Right hindlimb (tissue), 1 donor: ENCODE measurements at places on chromosomes 3 and 15.
A peak's percentile ranks its signal among the peaks of the same experiment; 100 is the strongest.

GRCh38 chr3:3559786-3560185 lies 239.4 kb upstream of the LRRN1 start:
- DNase-seq = no peak

DNA sequence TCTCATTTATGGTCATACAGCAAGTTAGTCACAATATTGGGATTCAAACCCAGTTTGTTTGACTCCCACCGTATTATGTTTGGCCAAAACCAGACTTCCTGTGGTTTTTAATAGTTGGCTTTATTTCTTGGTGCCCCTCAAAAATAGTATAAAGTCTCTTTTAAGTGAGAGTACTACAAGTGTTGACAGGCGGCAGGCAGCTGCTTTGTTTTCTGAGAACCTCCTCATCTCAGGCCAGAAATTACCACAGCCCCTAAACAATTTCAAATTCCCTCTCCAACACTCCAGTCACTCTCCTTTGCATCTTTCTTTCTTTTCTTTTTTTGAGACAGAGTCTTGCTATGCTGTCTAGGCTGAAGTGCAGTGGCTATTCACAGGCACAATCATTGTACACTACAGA lies 121.5 kb downstream of the POLR2M start:
- DNase-seq = no peak

- no peak for DNase-seq
Observed at GRCh38 chr15:97804950-97805349, 155.6 kb upstream of the ARRDC4 start.

GRCh38 chr3:44981220-44981619 lies 5.2 kb downstream of the EXOSC7 start:
- DNase-seq = no peak

- no peak for DNase-seq
Observed at GRCh38 chr3:129628169-129628522, 21.7 kb upstream of the PLXND1 start.

DNA sequence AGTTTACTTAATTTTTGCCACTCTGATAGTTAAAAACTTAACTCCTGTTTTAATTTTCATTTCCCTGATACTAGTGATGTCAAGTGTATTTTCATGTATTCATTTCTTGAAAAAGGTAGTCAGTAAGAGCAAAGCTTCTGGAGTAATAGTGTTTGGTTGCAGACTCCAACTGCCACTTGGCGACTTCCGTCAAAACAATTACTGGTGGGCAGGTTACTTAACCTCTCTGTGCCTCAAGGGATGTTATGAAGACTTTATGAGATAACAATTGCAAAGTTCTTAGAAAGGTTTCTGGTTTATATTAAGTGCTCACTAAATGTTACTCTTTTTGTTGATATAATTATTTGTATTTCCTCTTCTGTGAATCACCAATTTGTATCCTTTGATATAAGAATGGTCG lies 129.7 kb downstream of the NFKBIZ start:
- no peak for DNase-seq

GRCh38 chr3:59771768-59772181 lies 722.0 kb upstream of the CFAP20DC start:
- no peak for DNase-seq

- no peak for DNase-seq
Observed at GRCh38 chr3:28328188-28329151, 20.1 kb upstream of the ZCWPW2 start.

- DNase-seq = no peak
Observed at GRCh38 chr3:191302451-191302850, 26.7 kb upstream of the CCDC50 start.

DNA sequence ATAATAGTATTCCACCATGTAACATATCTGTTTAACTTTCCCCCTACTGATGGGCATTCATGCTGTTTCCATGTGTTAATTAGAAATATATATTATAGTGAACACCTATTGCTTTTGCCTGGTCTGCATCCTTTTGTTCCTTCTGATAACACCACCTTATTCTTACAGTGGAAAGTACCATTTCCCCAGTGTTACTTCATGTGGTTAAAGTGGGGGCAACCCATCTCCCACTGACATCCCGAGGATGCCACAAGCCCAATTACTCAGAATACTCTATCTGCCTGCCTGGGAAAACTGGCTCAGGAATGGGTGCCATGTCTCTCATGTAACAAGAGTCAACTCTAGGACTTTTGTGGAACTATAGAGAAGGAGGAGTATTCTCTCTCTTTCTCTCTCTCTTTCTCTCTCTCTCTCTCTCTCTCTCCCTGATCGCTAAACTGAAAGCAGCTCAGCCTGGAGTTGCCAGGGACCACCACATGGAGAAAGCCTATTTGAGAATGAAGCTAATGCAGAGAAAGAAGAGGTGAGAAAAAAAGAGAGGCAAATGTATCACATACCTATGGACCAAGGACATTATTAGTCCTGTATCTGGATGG lies 66.4 kb upstream of the PPIB start:
- DNase-seq = no peak

DNA sequence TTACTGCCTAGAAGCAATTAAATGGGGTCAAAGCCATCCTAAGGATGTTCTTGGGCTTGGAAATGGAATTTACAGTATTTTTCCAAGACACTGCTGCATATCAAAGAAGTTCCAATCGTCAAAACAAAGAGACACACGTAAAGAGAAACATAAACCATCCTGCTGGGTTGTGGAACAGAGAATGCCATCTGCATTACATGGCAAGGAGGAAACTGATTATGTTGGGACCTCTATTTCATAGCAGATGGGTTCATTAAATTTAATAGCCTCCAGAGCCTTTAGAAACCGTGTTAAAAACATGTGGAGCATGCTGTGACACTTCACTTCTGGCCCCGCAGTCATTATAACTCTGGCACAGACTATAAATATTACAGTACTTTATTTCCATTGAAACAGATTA lies 154.6 kb downstream of the LRTM1 start:
- DNase-seq = no peak

DNA sequence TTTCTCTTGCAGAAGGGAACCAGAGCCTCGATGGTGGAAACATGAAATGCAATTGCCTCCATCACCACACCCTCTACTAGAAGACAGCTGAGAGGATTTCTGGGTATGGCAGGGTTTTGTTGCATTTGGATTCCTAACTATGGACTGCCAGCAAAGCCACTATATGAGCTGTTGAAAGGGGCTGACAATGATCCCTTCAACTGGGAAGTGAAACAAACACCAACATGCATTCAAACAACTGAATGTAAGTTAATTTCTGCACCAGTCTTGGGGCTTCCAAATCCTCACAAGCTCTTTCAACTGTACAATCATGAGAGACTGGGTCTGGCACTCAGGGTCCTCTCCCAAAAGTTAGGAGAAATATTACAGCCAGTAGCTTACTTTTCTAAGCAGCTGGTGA lies 116.7 kb upstream of the PLCL2 start:
- no peak for DNase-seq

- no peak for DNase-seq
Observed at GRCh38 chr3:64369390-64369789, 144.1 kb upstream of the PRICKLE2 start.

DNA sequence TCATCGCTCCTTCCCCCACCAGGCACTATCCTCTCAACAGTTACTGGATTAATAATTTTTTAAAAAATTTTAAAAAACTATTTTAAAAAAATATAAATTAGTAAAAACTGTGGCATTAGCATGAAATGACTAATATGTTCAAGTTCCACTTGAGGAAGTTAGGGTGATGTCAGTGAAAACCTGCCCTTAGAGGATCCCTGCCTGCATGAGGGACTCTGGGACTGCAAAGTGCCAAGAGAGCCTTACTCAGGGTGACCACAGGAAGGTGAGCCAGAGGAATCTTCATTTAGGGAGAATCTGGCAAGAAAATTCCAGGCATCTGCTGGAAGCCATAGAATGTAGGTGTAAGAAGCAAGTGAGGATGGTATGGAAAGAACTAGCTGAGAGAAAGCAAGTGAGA lies 157.7 kb upstream of the BCL6 start:
- no peak for DNase-seq

DNA sequence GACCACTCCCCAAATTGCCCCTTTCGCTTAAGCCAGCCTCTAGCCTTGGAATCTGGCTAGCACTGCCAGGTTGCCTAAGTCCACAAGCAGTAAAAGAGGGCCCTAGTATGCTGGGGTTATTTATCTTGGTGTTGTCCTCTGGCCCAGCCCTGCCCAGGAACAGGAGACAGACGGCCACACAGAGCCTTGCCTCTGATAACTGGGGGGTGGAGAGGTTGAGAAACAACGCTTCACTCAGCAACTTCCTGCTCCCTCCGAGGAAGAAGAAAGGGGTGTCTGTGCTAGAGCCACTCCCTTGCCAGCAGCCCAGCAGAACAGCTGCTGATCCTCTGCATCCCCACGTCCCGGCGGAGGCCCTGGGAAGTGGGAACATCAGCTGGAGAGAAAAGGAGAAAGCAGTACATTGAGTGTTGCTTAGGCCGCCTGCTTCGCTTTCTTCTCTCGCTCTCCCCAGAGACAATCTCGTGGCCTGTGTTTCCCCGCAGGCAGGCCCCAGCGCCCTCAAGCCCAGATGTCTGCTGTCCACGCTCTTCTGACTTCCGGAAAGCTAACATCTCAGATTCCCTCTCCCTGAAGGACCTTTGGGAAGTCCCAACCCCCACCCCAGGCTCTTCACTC lies 22.6 kb upstream of the C3orf70 start:
- peak; percentile 81 for DNase-seq

DNA sequence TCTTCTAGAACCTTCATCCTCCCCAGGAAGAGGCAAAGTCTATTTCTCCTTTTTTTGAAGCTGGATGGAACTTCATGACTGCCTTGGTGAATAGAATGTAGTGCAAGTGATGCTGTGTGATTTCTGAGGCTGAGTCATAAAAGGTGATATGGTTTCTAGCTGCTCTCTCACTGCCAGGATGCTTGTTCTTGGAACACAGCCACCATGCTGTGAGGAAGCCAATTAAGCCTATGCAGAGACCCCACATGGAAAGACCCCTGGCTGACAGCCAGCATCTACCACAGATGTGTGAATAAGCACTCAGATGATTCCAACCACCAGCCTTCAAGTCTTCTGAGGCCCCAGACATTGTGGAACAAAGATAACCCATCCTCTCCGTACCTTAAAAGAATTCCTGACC lies 57.0 kb downstream of the ISL2 start:
- peak; percentile 27 for DNase-seq

DNA sequence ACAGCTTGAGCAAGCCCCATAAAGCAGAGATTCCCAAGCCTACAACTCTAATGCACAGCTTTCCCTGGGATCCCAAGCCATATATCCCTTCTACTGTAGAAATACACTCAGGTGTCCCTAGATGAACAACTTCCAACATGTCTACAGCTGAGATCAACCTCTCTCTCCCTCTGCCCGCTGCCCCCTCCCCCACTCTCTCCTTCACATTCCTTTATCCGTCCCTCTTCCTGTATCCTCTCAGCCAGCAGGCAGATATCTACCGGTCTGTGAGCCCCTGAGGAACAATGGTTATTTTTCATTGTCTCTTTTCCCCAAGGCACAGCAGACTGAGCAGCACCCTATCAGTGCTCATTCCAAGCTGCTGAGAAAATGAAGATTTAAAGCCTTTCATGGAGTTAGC lies 138.6 kb downstream of the SUCLG2 start:
- no peak for DNase-seq

DNA sequence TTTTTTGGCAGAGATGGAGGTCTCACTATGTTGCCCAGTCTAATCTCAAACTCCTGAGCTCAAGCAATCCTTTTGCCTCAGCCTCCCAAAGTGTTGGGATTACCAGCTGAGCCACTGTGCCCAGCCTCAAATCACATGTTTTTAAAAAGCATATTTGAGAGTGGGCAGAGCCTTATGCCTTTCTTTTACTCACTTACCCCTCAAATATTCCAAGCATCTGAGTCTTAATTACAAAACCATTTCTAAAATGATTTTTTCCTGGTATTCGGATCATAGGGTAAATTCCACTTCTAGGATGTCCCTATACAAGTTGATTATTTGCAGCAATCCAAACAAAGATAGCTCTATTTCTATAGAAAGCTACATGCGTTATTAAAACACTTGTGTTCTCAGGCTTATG lies 106.1 kb downstream of the RFTN1 start:
- no peak for DNase-seq

DNA sequence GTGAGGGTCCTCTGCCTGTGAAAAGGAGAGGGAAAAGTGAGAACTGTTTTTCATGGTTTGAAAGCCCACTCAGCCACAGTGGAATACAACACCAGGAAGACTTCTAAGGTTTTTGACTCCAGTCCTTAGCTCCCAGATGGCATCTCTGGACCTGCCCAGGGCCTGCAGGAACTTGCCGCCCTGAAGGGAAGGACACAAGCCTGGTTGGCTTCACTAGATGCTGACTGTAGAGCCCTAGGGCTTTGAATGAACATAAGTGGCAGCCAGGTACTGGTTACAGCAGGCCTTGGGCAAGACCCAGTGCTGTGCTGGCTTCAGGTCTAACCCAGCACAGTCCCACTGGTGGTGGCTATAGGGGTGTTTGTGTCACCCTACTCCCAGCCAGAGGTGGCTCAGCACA lies 21.3 kb upstream of the TMEM266 start:
- no peak for DNase-seq

- DNase-seq = peak; percentile 4
Observed at GRCh38 chr15:69653846-69654245, 201.2 kb downstream of the RPLP1 start.

- no peak for DNase-seq
Observed at GRCh38 chr3:57586778-57587177, 10.4 kb downstream of the ARF4 start.

DNA sequence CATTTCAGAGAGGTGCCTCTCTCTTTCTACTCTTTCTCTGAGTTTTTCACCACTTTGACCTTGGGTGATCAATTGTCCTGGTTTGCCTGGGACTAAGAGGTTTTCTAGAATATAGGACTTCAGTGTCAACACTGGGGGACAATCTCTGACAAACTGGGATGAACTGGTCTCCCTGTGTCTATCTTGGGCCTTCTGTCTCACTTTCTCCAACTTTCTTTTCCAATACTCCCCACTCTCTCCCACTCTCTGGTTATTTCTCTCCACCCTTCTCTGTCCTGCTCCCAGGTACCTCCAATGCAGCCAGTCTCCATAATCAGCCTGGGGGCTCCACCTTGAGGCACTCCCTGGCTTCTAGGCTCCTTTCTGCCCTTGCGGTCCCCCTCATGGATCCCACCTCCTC lies 4.7 kb upstream of the ITGA11 start:
- DNase-seq = peak; percentile 1

GRCh38 chr3:55719508-55719907 lies 232.4 kb upstream of the WNT5A start:
- no peak for DNase-seq

- DNase-seq = no peak
Observed at GRCh38 chr3:158663832-158664231, 8.6 kb downstream of the LXN start.

- DNase-seq = no peak
Observed at GRCh38 chr15:40463886-40464545, 6.8 kb upstream of the CHST14 start.

DNA sequence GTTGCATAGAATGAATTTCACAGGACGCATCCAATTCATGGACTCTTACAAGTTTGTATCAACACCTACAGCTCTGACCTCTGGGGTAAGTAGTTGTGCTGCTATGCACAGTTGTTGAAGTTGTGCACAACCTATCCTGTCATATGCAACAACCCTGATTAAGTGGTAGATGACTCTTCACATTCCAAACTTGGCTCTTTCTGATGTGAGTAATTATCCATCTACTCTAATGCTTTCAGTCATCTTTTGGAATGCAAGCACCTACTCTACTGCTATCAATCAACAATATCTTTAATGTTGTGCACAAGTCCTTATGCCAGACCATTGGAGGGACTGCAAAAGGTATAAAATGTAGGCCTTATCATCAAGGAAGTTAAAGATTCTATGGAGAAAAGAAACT lies 921.4 kb downstream of the MCTP2 start:
- DNase-seq = no peak
